HCT116 (cell line): ENCODE measurements at places on chromosomes 13 and 19.

GRCh38 chr19:55418185-55418584, 10.6 kb upstream of the UBE2S start:
- peak; percentile 74 for DNase-seq

DNA sequence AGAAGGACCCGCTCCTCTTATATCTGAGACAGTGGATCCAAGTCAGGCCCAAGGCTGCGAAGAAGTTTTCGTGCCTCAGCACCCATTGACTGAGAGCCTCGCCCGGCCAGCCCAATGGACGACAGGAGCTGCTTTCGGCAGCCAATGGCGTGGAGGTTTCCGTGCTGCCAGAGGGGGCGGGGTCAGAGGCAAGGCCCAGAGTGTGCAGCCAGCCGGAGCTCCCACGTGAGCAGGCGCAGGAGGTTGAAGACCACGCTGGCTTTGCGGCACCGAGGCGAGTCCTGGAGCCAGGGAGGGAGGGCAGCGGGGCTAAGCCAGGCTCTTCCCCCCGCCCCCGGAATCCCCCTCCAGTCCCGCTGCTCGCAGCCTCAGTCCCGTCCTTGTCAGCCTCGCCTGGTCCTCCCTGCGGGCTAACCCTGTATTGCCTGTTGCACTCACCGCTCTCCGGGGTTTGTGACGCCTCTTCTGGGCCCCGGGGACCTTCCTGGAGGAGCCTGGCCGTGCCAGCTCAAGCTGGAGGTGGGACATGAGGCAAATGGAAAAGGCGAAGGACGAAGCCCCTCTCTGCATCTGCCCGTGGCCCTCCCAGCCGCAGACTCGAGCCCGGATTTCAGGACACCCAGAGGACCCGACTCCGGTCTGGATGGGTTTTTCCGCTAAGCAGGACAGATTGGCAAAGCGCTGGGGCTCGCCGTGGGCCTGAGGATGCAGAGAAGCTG, 1.5 kb downstream of the IFNL4 start:
- no peak for DNase-seq

GRCh38 chr19:30878495-30878894, 470.7 kb downstream of the TSHZ3 start:
- no peak for DNase-seq

- peak; percentile 71 for DNase-seq
Observed at GRCh38 chr19:46902402-46902766, 41.6 kb downstream of the ARHGAP35 start.

DNA sequence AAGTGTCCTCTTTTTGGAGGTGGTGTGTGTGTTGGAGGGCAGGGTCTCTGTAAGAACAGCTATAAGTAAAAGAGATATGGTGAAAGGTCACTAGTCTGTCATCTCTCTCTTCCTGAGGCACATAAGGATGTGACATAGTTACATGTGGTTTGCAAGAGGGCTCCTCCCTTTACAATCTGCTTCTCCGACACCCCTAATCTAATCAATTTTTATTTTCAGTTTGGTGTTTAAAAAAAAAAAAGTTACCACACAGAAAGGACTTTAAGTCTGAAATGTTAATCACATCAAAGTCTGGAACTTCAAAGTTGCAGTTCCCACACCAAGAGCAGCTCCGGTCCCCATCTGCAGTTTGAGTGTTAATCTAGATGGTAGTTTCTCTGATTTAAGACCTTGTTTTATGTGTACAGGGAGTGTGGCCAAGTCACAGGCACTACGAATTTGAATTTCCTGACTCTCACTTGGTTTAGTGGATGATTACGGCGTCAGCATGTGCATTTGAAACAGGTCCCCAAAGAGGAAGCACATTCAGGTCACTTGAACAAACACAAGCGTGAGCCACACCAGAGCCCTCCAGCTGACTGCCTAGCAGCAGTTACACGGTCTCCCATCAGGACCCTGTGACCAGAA, 53.1 kb downstream of the FOXO1 start:
- no peak for DNase-seq
